ENCODE measurements at places on chromosomes 16 and 17.

GRCh38 chr16:17367923-17368322, 102.8 kb downstream of the XYLT1 start:
- no peak for DNase-seq

DNA sequence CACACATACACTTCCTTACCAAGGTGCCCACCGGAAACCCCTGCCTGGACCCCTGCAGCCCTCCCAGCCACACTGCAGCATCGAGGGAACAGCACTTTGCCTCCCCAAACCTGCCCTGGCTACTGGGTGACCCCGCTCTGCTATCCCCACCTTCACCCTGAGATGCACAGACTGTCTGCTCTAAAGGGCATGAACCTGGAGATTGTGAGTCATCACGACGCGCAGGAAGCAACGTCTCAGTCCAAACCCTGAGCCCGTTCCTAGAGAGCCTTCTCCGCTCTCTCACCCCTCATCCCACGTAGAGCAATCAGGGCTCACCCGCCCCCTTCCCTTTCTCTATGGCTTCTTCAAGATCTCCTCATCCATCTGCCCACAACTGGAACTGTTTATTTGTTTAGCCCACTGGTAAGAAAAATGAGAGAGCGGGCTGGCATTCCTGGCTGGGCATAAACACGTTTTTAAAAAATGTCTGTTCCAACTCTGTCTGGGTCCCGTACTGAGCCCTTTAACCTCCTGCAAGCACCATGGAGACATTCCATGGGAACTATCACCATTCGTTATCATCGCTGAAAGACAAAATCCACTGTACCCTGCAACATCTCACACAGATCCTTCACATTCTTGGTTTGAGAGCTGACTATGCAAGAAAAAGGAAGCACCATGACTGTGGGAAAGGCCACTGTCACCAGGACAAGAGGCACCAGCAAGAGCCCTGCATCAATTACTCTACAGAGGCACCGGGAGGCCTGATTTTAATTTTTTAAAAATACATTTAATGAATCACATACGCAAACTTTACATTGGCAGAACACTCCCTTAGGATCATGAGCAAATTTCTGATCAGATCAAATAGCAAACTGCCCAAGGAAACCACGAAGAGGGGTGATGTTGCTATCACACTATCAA, 28.2 kb downstream of the ZFHX3 start:
- no peak for DNase-seq

DNA sequence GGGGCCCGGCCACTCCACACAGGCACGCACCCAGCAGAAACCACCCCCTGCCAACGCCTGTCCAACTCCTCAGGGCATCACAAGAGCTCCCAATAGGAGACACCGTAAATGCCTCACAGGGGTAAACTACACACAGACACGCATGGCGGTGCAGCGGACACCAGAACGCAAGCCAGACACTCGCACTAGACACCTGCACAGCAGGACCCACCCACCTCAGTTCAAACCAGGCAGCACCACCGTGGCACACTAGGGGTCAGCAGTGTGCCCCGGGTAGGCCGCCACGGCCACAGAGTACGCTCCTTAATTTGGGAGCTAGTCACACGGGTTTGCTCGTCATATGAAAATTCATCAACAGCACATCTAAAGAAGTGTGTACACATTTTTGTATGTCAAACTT, 3.4 kb downstream of the SLC38A10 start:
- no peak for DNase-seq

DNA sequence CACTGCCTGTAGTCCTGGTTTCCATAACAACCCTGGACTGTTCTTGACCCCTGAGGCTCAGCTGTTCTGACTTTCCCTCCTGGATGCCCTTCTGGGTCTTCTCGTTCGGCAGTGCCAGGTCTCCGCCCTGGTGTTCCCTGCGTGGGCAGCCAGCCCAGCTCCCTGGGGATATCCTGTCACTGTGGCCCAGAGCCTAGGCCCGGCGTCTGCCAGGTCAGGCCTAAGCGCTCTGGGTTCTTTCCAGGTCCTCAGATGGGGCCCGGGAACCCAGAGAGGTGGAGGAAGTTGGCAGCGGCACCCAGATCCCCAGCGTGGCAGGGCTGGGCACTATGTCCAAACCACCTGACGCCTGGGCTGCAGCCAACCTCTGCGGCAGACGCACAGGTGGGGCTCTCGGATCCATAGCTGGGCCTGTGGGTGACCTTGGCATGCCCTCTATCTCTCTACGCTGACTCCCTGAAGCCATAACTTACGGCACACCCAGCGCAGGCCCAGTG, 12.5 kb upstream of the ATP2A3 start:
- no peak for DNase-seq

- DNase-seq, result no peak
These were observed 167.1 kb downstream of the HAPSTR1 start for GRCh38 chr16:9258423-9259051.

GRCh38 chr17:16363749-16364536, 10.7 kb upstream of the CENPV start:
- DNase-seq, result no peak

DNA sequence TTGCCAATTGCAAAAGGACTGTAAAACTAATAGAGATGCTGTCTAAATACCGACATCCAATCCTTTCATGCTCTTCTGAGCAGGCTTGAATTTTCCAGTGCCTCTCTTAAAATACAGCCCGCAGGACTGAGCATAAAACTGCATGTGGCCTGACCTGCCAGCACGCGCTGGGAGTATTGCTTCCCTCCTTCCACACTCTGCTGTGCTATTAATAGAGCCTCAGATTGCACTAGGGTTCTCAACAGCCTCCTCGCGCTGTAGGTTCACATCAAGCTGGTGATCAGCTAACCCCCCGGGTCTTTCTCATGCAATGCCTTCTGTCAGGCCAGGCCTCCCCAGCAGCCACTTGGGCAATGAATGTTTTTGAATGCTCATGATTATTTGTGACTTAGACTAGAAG, 14.2 kb upstream of the MSI2 start:
- DNase-seq, result no peak

GRCh38 chr16:84777435-84777834, 42.4 kb upstream of the CRISPLD2 start:
- no peak for DNase-seq

DNA sequence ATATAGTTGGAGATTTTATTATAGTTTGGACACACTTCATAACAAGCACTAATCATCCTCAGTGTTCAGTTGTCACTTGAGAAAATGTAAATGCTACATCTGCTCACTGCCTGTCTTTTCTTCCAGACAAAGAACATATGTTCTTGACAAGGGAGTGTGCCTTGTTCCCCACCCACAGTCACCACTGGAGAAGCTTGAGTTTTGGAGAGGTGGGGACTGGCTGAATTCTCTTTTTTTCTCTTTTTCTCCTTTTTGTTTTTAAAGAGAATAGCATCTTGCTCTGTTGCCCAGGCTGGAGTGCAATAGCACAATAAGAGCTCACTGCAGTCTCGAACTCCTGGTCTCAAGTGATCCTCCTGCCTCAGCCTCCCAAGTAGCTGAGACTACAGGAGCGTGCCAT, 15.5 kb downstream of the RPRML start:
- DNase-seq, result no peak

DNA sequence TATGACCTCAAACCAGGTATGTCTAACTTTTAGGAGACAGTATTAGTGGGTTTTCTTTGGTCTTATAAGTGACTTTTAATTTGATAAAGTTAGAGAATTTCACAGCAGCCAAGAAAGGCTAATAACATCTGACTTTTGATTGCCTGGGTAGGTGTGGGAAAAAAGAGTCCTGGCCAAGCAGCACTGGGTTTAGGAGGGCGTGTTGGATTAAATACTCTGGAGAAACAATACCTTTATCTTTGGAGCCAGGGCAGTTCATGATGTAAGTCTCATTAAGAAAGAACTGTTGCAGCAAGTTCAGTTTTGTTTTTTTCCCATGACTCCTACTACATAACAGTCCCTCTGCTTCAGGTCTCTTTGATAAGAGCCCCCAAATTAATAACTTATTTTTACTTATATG, 26.7 kb upstream of the MRC2 start:
- DNase-seq, result no peak

- DNase-seq, result no peak
These were observed 6.0 kb upstream of the TBX21 start for GRCh38 chr17:47726796-47727703.

DNA sequence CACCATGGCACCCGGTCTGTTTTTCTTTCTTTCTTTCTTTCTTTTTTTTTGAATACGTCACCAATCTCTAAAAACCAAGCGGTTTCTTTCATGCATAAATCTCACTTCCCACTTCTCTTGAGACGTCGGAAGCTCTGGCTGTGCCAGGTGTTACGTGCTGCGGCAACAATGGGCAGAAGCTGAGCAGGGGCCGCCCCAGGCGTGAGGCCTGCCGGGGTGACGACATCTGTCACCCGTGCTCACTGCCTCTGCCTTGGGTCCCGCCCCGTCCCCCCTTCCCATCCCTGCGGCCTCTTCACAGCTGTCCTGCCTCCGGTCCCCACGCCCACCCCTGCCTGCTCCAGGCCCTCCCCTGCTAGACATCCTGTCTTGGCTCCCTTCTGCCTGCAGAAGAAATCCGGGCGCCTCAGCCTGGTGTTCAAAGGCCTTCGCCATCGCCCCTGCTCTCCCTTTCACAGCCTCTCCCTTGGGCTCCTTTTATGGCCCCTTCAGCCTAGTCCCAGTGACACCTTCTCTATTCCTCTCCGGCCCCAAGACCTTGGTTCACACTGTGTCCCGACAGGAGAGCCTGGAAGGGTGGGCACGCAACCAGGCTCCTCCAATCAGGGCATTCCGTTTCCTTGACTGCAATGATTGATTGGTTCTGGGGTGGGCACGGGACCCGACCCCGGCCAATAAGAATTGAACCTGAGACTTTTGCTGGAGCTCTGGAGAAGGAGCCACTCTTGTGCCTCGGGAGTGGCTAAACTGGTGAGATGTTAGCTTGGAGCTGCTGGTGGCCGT, 4.8 kb downstream of the P2RX1 start:
- no peak for DNase-seq

- no peak for DNase-seq
These were observed 6.5 kb upstream of the COL1A1 start for GRCh38 chr17:50207792-50208567.

DNA sequence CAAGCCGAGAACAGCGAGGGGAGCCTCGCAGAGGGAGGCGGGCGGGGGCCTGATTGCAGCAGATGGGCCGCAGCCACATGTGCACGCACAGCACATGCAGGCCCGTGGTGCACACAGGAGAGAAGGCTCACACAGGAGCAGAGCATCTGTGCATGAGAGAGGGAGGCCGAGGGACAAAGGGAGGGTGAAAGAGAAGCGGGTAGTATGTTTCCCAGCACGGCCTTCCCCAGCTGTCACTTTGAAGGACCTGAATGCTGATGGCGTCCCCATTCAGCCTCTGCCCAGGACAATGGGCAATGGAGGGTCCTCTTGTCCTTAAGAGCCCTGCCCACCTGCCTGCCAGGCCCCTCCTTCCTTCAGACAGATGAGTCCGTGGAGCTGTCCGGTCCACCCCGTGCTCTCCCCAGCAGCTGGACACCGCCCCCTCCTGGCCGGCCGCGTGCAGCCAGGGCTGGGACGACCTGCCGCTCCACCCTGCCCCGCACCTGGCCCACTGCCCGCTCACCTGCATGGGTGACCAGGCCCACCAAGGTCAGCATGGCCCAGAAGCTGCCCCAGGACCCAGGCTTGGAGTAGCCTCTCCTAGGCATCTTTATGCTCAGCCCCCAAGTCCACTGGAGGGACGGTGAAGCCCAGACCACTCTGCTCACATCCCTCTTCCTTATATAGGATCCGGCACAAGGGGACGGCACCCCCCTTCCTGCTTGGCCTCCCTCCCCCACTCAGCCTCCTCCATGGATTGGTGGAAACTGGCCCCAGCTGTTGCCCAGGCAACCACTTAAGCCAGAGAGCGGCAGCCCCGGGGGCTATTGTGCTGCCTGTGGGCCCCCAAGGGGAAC, at the start of gene BTBD17:
TSS of gene BTBD17 (minus strand) at position 639 of the 839 bp plus-strand sequence. CDS start at position 590, 49 bp downstream.
- DNase-seq, result no peak

DNA sequence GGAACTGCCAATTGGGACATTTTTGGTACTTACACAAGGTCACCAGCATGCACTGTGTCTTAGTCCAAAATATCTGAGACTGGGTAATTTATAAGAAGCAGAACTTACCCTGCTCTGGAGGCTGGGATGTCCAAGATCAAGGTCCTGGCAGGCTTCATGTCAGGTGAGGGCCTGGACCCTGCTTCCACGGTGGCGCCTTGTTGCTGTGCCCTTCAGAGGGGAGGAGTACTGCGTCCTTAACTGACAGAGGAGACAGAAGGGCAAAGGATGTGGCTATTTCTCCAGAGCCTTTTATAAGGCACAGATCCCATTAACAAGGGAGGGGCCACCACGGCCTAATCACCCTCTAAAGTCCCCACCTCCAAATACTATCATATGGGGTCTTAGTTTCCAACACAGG, 178.9 kb downstream of the C16orf95 start:
- DNase-seq, result no peak

- DNase-seq, result no peak
These were observed 21.9 kb upstream of the CDH5 start for GRCh38 chr16:66344533-66345145.

DNA sequence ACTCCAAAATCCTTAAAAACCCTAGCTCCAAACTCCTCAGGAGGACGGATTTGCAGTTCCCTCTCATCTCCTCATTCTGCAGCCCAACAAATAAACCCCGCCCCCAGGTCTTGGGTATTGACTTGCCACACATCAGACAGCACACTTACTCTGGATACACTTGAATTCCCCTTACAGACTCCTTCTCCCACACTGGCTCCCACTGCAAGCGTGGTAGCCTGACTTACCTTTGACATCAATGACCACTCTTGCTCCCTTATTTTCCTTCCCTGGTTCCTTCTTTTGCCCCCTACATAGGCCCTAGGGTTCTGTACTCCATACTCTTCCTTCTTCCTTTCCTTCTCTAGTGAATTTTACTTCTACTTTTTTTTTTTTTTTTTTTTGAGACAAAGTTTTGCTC, 7.5 kb downstream of the RFFL start:
- DNase-seq, result no peak

DNA sequence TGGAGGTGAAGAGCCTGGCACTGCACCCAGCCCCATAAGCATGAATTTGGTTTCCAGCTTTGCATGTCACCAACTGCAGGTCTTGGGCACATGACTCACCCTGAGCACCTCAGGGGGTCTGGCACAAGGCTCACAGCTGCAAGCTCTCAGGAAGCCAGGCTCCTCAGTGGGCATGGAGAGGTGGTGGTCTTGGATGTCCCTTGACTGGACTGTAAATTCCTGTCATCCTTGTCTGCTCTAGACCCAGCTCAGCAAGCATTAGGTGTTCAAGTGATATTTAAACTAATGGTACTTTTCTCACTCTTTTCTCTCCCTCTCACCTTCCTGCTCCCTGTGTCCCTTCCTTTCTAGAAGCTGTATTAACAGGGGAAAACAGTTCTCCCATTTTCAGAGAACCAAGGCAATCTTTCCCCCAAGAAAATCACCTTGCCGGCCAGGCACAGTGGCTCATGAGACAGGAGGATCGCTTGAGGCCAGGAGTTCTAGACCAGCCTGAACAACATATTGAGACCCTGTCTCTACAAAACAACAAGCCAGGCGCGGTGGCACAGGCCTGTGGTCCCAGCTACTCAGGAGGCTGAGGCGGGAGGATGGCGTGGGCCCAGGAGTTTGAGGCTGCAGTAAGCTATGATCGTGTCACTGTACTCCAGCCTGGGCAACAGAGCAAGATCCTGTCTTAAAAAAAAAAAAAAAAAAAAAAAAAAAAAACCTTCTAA, 5.1 kb upstream of the KIFC3 start:
- DNase-seq, result no peak

- no peak for DNase-seq
These were observed 23.3 kb downstream of the TEX14 start for GRCh38 chr17:58668598-58668935.
